ENCODE measurements at places on chromosomes 1 and 21. TPM values are rescaled to one million over a fixed set of nuclear protein-coding genes. Genes with fewer than 3 reads are reported as not detected.

Gene ETV3L
- polyA plus RNA-seq = not detected

Gene BATF3
- 5.2 TPM for polyA plus RNA-seq

Gene CD247
- polyA plus RNA-seq = 0.37 TPM

Gene MYBPH
- polyA plus RNA-seq = not detected

Gene TMEM167B
- polyA plus RNA-seq = 17.2 TPM

Gene TNFRSF9
- 0.08 TPM for polyA plus RNA-seq

Gene CDCA8
- 81.7 TPM for polyA plus RNA-seq

Gene KRTAP10-10
- polyA plus RNA-seq = not detected

Gene KMO
- 0.04 TPM for polyA plus RNA-seq

Gene SMCP
- polyA plus RNA-seq = not detected

Gene IGSF21
- not detected for polyA plus RNA-seq

Gene IL19
- polyA plus RNA-seq = not detected

Gene CHIA
- polyA plus RNA-seq = not detected

Gene CAMK1G
- not detected for polyA plus RNA-seq
